ENCODE measurements at places on chromosomes 11 and 22.

GRCh38 chr11:77127235-77127911, 673 bp upstream of the MYO7A start:
- peak; percentile 50 for DNase-seq

DNA sequence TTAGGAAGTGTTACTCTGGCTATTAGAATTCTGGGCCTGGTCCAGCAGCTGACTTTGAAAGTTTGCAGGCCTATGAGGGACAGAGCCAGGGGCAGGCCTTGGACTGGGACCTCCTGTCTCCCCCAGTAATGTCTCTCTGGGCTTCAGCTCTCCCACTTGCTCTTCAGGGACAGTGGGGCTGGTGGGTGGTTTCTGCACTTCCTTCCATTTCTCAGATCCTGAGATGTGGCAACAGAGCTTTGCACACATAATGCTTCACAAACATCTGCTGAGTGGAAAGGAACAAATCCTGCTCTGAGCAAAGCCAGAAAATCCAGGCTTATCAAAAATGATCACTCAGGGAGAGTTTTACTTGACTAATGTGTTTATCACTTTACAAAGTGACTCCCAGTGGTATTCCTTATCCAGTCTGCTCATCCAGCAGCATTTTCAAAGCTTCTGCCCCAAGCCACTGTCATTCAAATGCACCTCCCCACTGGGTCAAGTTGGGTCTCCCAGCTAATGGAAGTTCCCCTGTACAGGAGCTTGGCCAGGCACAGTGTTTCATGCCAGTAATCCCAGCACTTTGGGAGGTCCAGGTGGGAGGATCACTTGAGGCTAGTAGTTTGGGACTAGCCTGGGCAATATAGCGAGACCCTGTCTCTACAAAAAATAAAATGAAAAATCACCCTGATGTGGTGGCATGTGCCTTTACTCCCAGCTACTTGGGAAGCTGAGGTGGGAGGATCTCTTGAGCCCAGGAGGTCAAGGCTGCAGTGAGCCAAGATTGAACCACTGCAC, 13.5 kb upstream of the OSBP2 start:
- DNase-seq, result no peak

DNA sequence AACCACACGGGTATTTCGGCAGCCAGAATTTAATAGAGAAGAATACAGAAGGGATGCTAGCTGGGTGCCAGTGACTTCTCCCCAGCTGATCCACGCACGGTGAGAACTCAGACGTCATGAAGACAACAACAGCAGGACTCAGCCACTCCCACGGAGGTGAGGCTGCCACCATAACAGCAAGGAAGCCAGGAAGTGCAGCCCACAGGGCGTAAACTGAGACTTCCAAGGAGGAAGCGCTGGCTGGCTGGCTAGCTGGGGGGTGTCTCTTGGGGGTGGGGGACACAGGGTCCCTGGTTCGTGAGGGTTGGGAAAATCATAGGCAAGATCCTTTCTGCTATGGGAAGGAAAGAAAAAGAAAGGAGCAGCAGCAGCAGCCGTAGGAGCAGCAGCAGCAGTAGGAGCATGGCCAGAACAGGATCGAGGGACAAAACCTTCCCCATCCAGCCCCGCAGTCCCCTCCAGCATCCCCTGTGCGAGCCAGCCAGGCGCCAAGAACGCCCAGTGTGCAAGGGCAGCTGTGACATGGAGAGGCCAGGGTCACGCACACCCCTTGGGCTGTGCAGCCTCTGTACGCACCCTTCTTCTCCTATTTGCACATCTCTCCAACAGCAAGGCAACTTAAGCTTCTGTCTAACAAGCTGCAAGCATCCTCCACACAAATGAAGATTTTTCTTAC, 49.6 kb upstream of the SHANK2 start:
- DNase-seq, result no peak

DNA sequence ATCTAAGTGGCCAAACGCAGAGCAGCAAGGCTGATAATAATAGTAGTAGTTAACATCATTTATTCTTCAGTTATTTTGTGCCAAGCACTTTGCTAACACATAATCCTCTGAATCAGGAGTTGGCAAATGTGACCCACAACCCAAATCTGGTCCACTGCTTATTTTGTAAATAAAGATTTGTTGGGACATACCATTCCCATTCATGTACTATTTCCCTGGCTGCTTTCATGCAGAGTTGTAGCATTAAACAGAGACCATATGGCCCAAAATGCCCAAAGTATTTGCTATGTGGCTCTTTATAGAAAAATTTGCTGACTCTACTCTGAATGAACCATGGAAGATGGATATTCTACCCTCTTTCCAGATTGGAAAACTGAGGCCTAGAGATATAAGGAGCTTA, 50.3 kb downstream of the COMMD9 start:
- DNase-seq, result no peak

- no peak for DNase-seq
These were observed at the start of gene LSP1 for GRCh38 chr11:1852877-1853276. TSS of gene LSP1 (plus strand) at chr11:1853084. CDS start at chr11:1853145, 61 bp downstream.

- DNase-seq, result no peak
These were observed 3.4 kb upstream of the KCTD17 start for GRCh38 chr22:37048133-37048532.

- DNase-seq, result no peak
These were observed 112.4 kb downstream of the PDE2A start for GRCh38 chr11:72561856-72562255.

GRCh38 chr11:68551777-68552176, 91.2 kb downstream of the PPP6R3 start:
- no peak for DNase-seq

DNA sequence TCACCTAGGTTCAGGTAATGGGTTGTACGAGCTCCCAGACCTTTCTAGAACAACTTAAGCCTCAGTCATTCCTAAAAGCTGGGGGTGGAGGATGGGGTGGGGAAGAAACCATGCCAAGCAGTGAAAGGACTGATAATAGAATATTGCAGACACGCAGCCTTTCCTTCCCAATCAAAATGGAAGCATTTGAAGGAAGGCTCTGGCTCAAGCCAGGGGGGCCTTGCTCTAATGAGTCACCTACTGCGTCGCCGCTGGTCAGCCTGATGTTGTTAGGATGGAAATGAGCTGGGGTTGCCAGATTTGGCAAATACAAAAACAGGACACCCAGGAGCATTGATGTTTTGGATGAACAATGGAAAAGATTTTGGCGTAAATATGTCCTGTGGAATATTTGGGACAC, 6.2 kb downstream of the SYT12 start:
- DNase-seq, result no peak

- no peak for DNase-seq
These were observed 9.1 kb upstream of the OR8B8 start for GRCh38 chr11:124454552-124454951.

GRCh38 chr11:78800756-78801155, 226.1 kb upstream of the NARS2 start:
- DNase-seq, result no peak

GRCh38 chr22:22884888-22885840, 2.5 kb upstream of the IGLL5 start:
- no peak for DNase-seq

DNA sequence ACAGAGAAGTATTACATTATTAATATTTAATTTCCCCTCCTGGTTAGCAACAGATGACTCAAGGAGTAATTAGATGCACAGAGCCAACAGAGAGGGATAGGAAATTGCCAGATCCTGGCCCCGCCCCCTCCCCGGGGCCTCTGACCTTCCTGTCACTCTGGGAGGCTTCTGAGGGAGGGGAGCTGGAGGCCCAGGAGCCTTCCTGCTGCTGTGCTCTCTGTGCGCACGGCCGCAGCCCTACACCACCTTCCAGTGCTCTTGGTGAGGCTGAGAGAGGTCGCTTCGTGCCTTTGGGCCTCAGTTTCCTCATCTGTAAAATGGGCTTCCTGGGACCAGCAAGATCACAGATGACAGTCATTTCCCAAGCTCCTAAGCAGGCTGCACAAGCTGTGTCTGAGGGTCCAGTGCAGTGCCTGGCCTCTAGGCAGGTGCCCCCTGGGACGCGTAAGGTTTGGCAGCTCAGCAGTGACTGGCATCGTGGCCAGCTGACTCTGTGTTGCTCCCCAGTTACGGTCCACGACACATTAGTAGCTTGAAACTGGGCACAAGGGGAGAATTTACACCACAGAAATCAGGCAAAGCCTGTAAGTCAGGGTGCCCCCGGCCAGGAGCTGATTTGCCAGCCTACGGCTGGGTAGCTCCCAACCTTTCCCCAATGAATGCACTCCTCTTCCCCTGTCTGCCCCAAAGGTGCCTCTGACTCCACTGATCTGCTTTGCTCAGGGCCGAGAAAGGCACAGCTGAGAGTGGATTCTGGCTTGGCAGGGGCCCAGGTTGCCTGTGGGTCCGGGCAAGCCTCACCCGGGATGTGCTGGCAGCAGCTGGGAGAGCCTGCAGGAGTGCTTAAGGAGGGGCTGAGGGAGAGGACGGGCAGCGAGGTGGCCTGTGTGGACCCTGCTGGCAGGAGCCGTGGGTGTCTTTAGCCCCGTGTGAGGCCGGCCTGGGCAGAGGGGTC, 2.3 kb downstream of the ADORA2A start:
- DNase-seq, result peak; percentile 36

- DNase-seq, result peak; percentile 63
These were observed at the start of gene TRIM6 for GRCh38 chr11:5596607-5597201. TSS of gene TRIM6 (plus strand) at chr11:5596637. CDS start at chr11:5596898, 261 bp downstream.

DNA sequence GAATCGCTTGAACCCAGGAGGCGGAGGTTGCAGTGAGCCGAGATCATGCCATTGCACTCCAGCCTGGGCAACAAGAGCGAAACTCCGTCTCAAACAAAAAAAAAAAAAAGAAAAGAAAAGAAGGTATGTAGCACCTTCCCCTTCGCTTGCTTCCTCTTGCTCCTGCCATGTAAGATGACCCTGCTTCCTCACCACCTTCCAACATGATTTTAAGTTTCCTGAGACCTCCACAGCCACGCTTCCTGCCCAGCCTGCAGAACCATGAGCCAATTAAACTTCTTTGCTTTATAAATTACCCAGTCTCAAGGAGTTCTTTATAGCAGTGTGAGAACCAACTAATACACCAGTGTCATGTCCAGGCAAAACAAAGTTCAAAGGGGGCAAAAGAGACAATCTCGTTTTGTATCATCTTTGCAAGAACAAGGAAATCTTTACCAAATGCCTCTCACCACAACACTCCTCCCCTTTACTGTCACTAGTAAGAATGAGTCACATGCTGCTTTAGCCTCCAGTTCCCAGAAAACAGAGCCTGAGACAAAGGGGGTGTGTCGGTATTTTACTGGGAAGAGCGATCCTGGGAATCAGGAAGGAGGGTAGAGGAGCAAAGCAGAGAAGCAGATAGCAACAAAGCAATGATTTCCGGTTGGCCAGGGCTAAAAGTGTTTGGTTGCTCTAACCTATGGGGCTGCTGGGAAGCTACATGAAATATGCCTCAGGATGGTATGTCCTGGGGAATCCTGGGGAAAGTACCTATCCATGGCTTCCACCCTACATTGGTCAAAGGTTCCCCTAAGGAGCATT, 10.5 kb upstream of the MCHR1 start:
- peak; percentile 55 for DNase-seq

GRCh38 chr11:134511255-134511654, 99.2 kb upstream of the B3GAT1 start:
- DNase-seq, result no peak

DNA sequence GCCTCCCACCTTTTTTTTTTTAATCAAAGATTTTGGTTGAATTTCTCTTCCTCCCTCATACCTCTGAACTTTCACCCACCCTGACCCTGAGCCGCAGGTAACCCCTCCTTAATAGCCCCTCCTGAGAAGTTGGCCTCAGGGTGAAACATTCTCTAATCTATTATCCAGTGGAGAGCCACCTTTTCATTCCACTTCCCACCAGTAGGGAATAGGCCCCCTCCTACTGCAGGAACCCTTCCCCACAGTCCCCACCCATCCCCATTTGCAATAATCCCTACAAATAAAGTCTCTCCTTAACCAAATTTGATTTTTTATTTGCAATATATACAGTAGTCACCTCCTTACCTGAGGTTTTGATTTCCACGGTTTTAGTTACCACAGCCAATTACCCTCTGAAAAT, 2.1 kb upstream of the SLC35F2 start:
- no peak for DNase-seq

DNA sequence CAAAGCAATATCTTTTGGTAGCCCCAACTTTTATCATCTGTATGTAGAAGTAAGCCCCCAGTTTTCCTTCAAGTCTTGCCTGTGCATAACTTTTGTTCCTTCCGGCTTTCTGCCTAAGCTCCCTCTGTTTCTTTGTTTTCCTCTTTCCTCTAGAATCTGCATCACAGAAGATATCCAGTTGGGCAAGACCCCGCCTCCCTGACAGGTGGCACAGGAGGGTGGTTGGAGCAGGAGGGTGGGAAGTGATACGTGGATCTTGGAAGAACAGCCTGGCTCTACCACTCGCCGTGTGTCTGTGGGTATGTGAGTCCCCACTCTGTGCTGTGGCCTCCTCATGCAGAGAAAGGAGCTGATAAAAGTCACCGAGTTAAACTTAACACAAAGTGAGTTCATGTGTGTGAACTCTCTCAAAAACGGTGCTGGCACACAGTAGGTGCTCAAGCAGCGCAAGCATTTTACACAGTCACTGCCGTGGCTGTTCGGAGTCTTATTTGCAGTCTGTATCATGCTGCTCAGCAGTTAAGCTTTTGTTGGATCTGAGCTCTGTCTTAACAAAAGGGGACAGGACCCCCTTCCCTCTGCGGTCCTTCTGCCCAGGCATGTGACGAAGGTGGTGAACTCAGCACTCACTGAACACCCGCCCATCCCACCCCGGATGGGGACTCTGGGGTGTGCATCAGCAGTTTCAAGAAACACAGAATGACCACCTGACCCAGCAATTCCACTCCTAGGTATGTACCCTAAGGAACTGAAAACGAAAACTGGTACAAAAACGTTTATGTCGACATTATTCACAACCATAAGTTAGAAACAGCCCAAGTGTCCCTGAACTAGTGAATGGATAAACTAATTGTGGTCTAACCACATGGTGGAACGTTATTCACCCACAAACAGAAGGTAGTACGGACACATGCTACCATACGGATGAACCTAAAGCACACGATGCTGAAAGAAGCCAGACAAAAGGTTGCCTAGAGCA, 249.1 kb downstream of the CTTN start:
- no peak for DNase-seq

DNA sequence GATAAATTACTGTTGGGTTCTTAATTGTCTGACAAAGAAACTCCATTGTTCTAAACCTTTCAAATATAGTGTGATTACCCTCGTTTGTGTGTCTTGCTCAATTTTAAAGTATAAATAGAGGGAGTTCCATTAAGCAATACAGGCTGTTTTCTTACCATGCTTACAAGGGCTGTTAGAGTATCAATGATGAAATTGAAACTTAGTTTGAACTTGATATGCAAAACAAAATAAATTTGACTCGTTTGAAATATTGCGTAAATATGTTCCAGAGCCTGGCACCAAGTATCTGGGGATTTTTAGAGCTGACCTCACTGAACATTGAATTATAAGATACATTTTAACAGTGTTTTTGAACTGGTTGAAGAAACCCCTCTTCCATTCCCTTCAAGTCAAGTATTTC, 31.7 kb downstream of the TEAD1 start:
- no peak for DNase-seq

- no peak for DNase-seq
These were observed 410.5 kb downstream of the CTTN start for GRCh38 chr11:70808686-70809375.

DNA sequence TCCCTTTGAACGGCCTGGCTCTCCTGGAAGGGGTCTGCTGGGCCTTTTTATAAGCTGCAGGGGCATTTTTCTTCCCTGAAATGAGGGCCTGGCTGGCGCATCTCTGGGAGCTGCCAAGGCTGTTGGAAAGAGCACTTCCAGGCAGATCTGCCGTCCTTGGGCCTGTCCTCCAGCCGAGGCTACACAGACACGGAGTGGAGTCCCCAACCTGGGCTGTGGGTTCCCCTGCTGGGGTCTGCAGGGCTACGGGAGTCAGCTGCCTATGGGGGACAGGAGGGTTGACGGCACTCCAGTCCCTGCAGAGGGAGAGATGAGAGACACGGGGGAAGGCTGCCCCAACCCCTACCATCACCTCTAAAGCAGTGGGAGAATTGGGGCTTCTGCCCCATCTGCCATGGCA, 606.6 kb downstream of the TBC1D22A start:
- DNase-seq, result no peak

Data from PC-3 (cell line).